ENCODE measurements at places on chromosomes 11 and 22.

DNA sequence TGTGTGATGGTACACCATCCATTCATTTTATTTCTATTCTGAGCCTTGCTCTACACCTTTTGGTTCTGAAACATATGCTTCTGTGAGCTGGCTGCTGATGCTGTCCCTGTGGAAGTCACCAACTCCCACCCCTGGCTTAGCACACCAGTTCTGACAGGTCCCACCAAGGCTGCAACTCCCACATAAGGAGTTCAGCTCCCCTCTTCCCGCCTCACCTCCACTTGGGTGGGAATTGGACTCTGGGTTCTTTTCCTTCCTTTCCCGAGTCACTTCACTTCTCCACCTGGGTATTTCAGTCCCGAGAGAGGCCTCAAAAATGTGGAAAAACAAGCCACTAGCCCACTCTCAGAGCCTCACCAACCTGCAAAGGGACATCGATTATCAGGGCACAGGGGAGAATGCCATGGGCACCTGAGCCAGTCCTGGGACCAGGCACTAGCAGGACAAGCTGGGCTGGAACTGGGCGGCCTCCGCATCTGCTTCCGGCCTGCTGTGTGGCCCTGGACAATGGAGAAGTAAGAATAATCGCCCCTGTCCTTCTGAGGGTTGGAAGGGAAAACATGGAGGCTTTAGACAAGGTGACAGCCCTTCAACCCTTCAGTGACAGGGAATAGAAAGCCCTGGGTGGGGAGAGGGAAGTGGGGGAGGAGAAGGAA is 80.1 kb downstream of the IGLL1 start:
- DNase-seq: no peak

- DNase-seq: no peak
Observed at GRCh38 chr11:45027312-45027711, 76.6 kb upstream of the TP53I11 start.

DNA sequence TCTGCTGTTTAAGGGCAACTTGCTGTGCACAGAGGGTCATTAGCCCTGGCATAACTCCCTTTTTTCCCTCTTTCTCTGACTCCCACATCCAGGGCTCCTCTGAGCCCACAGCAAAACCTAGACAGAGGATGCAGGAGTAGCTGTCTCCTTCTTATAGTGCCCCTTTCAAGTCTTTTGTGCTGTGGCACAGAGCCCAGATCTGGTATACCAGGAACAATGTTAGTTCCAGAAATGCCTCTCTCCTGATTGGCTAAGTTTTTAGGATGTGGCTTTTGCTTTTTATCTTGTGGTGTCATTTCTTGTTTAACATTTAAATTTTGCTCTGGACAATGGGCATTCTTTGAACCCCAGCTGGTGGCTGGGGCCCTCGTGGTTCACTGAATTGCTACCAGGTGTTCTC is 25.6 kb upstream of the RRM1 start:
- no peak for DNase-seq

DNA sequence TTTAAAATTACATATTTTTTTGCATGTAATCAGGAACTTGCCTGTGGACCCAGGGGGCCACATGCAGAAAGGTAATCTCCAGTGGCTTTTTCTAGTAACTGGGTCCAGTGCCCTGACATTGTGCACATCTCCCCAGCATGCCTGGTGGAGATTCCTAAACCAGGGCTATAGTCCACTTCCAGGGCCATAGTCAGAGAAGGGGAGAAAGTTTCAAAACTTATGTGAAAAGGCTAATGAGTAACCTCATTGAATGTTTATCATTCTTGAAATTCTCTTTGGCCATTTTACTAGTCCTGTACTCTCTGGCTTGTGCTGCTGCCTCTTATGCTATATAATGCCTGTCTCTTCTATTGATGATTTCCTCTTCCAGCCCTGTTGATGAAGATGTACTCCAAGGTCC is 47.8 kb downstream of the BARX2 start:
- no peak for DNase-seq

GRCh38 chr22:43198936-43199335 is 12.0 kb upstream of the TTLL12 start:
- DNase-seq: no peak

DNA sequence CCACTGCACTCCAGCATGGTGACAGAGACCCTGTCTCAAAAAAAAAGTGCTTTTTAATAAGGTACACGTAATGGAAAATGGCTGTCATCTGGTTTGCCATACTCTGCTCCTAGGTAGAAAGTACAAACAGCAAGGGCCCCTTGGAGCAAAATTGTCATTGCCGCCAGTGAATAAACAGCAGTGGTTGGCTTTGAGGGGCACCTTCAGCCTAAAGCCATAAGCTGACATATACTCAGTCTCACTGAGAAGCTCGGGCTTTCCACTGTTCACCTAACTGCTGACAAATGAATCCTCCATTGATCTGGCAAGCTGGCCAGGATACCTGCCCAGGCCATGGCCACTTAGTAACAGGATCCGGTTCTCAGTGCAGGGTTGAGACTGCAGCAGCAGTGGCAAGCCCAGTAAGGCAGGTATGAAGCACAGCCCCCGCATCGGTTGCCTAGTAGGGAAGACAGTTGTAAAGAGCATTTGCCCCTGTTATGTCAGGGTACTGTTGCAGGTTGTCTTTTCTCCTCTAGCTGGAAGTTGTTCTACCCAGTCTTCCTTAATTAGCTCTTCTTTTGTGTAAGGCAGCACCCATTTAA is 38.8 kb downstream of the MARK2 start:
- no peak for DNase-seq

DNA sequence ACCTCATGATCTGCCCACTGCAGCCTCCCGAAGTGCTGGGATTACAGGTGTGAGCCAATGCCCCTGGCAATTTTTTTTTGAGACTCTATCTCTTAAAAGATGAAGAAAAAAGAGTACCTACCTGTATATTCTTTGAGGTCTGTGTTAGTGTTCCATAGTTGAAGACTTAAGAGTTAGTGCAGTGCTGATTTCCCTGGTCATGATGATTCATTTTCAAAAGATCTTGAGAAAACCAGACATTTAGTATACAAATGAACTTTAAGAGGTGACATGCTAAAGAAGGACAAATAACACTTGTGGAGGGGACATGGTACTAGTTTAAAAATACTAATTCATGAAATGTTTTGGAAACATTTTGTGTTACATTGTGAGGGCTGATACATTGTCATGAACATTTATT is 17.7 kb downstream of the CBL start:
- no peak for DNase-seq

GRCh38 chr11:75721852-75722668 is 4.4 kb downstream of the MOGAT2 start:
- DNase-seq: no peak

GRCh38 chr11:87405843-87406242 is 368.1 kb downstream of the TMEM135 start:
- no peak for DNase-seq

DNA sequence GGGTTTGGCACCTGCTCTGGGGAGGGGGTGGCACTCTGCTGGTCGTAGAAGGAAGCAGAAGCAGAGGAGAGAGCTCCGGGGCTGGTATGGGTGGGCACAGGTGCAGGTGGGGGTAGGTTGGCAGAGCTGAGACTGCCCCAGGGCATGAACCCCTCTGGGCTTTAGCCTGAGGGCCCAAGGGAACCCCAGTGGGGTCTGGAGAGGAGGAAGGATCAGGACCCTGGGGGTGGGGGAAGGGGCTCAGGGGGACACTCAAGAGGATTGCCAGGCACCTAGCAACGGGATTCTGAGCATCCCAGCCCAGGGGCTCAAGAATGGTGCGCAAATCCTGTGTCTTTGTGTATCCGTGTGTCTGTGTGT is 6.3 kb downstream of the ALDH3B2 start:
- no peak for DNase-seq

- no peak for DNase-seq
Observed at GRCh38 chr11:43403357-43404231, 44.9 kb downstream of the TTC17 start.

GRCh38 chr22:34976474-34976873 is 89.5 kb upstream of the ISX start:
- DNase-seq: no peak

GRCh38 chr11:95088946-95089619 is 563 bp upstream of the ENDOD1 start:
- DNase-seq: no peak

- no peak for DNase-seq
Observed at GRCh38 chr11:85589373-85589772, 37.8 kb downstream of the DLG2 start.

DNA sequence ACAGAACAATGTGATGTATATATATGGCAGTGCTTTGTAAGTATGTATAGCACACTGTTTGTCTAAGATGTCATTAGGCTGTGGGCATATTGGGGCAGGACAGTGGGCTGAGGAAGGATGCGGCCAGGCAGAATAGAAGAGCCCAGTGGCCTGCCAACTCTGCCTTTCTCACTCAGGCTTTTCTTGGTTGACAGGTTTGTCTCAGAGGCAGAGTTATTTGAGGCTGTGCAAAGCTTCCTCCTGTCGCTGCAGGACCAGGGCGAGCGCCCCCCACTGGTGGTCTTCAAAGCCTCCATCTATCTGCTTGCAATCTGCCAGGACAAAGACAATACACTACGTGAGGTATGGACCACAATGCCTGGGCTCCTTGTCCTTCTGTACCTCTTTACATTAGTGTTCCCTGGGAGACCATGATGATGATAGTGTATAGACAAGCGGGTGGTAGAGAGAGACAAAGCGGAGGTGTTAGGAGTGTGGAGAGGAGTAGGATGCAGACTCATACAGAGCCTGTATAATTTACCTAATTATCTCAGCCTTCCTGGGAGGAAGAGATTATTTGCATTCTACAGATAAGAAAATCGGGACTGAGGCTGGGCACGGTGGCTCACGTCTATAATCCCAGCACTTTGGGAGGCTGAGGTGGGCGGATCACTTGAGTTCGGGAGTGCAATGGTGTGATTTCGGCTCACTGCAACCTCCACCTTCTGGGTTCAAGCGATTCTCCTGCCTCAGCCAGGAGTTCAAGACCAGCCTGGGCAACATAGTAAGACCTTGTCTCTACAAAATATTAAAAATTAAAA is 37.3 kb upstream of the CCDC134 start:
- no peak for DNase-seq

DNA sequence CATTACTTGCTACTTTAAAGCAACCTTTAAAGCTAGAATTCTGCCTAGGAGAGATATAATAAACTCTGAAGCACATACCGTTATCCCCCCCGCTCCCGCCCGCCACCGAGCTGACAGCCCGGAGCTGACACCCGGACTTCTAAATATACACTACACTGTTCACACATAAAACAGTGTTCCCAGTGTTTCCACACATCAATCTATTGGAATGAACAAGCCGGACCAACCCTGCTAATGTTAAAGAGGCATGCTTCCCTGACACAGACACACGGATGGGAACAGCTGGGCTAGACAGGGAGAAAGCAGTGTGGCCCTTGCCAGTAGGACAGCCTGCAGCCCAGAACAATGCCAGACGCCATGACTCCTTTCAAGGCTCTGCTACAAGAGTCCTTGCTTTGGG is 108.4 kb upstream of the CSNK2A3 start:
- DNase-seq: no peak

GRCh38 chr22:23053912-23054530 is 16.3 kb upstream of the GNAZ start:
- DNase-seq: no peak

GRCh38 chr11:58562375-58562800 is 13.3 kb downstream of the LPXN start:
- no peak for DNase-seq

DNA sequence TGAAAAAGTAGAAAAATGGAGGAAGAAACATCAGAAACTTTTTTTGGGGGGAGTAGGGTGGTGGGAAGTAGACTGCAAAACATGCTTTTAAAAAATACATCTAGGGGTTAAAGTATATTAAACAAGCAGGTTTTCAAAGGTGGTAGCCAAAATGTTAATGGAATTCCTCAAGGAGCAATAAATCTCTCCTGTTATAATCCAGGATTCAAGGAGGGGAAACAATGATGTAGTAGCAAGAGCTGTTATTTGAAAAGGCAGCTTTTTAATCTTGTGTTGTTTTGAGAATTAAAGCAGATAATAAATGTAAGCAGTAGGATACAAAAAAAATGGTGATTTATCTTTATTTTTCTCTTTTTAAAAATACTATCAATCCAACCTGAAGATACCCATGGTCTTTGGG is 736.5 kb upstream of the CCDC90B start:
- no peak for DNase-seq

GRCh38 chr11:108854346-108854745 is 189.5 kb downstream of the DDX10 start:
- no peak for DNase-seq

GRCh38 chr22:19853879-19854777 is 546 bp downstream of the GNB1L start:
- no peak for DNase-seq

DNA sequence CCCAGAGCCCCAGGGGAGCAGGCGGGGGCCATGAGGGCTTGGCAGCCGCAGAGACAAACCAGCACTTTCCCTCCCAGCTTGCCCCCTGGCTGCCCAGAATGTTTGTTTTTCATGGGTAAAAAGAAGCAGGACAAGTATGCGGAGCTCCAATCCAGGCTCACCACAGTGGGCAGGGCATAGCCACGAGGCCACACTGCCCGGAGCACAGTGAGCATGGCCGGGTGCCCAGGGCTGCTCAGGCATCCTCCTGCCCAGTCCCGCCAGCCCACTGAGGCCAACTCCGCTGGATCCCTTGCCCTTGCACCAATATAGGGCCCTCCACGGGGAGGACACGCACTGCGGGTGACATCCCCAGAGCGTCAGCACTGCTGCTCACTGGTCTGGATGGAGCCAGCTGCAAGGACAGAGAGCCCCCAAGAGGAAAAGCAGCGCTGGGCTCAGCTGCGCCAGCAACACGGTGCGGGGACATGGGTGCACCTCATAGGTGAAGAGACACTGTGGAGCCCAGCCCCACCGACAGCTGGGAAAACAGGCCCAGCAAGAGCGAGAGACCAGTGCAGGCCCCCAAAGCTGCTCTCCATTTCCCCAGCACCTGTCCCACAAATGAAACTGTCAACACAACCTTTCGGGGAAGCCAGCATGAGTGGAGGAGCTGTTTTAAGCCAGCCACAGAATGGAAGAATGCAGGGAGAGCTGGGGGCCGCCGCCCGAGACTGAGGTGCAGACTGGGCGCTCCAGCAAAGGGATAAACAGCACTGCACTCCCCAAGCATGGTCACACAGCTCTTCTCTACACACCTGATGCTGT is 24.8 kb downstream of the ARVCF start:
- DNase-seq: no peak
